Left ventricle myocardium inferior (tissue), 1 donor: ENCODE measurements at places on chromosomes 2 and 18.

GRCh38 chr2:182359027-182359989 is 67.5 kb downstream of the PDE1A start:
- no peaks in the 10 kb centered on the region for H3K27me3 ChIP-seq
- peaks cover 28% of the 10 kb centered on the region for H3K4me1 ChIP-seq
- peak overlapping the region; percentile 60 for H3K27ac ChIP-seq
- no peaks in the 10 kb centered on the region for H3K36me3 ChIP-seq
- no peak overlapping the region for H3K4me3 ChIP-seq

GRCh38 chr2:63842149-63843061 is 709 bp downstream of the UGP2 start:
- H3K27me3 ChIP-seq, result no peaks in the 10 kb centered on the region
- H3K27ac ChIP-seq, result peak overlapping the region; percentile 97
- no peaks in the 10 kb centered on the region for H3K36me3 ChIP-seq

- H3K36me3 ChIP-seq, result no peaks in the 10 kb centered on the region
- no peaks in the 10 kb centered on the region for H3K27me3 ChIP-seq
- no peak overlapping the region for H3K27ac ChIP-seq
Observed at GRCh38 chr18:6022074-6022444, 126.7 kb upstream of the TMEM200C start.

GRCh38 chr18:46445522-46446313 is 211.3 kb downstream of the LOXHD1 start:
- DNase-seq, result no peak
- H3K36me3 ChIP-seq, result peaks cover 12% of the 10 kb centered on the region
- H3K27me3 ChIP-seq, result no peaks in the 10 kb centered on the region
